Liver (tissue), 10 donors: ENCODE measurements at places on chromosomes 3 and 15. TPM values are rescaled to one million over a fixed set of nuclear protein-coding genes. Genes with fewer than 3 reads are reported as not detected.

The GPR149 gene
- not detected for total RNA-seq

DNA sequence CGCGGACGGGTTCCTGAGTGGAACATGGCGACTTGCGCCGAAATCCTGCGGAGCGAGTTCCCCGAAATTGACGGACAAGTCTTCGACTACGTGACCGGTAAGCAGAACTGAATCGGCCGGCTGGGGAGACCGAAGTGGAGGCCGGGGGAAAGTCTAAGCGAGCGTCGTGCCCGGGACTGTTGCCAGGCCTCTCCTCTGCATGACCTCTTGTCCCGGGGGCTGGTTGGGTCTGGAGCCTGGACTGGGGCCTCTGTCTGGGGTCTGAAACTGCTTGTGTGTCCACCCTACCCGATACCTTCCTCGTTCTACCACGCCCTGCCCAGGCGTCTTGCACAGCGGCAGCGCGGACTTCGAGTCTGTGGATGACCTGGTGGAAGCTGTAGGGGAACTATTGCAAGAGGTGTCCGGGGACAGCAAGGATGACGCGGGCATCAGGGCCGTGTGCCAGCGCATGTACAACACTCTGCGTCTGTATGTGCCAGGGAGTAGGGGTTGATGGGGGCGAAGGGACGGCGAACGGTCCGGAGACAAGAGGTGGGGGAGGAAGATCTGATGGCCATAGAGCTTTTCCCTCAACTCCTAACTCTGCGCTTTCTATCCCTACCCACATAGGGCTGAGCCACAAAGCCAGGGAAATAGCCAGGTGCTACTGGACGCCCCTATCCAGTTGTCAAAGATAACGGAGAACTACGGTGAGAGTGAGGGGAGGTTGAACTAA is at the start of gene ABCF3:
Gene ABCF3 (plus strand): TSS at position 16 of the 718 bp plus-strand sequence. CDS start 9 bp downstream, at position 25.
- H3K4me1 ChIP-seq = peaks cover 2% of the 10 kb centered on the region
- peaks cover 59% of the 10 kb centered on the region for H3K36me3 ChIP-seq
- no peaks in the 10 kb centered on the region for H3K27me3 ChIP-seq
- H3K27ac ChIP-seq = peak within 1 kb of the TSS; percentile 78
- peak within 1 kb of the TSS; percentile 72 for H3K4me3 ChIP-seq
- no peak for DNase-seq

DNA sequence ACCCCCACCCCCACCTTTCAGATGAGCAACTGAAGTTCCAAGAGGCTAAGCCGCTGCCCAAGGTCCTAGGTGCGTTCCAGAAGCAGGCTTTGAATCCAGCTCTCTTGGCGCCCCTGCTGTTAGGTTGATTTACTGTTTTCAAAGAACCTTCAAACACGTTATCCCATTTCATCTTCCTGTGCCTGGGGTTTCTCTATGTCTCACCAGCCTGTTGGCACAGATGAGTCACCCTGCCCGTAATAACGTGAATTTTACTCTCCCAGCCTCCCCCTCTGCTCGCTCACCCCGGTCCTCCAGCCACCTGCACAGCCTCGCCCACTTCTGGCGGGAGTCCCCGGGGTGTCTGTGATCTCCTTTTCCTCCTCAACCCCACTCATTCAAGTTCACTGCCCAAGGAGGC is 13.0 kb upstream of the TSEN2 start:
- H3K4me1 ChIP-seq = no peaks in the 10 kb centered on the region
- H3K4me3 ChIP-seq = no peak overlapping the region
- H3K27ac ChIP-seq = no peak overlapping the region
- H3K36me3 ChIP-seq = no peaks in the 10 kb centered on the region

DNA sequence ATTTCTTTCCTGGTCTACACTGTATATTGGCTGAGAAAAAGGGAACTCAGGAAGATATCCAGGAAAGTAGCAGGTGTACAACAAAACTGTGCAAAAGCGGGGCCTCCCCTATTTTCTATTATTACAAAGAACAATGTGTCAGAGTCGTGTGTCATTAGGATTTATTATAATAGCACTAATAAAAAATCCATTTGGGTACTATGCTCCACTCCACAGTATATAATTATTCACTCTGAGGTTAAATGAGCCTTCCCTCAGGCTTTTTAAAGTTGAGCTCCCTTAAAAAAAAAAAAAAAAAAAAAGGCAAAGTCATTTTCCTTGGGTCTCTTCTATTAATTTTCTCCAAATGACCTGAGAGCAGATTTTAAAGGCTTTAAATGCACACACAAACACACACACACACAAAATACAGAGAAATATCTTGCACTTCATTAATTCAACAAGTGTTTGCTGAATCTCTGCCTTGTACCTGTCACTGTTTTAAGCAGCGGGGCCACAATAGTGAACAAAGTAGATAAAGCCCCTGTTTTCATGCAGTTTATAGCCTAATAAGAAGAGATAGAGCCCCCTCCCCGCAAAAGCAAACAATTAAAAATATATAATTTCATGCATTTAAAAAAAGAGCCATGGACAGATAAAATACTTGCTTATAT is 1.3 kb upstream of the DPP8 start:
- H3K4me3 ChIP-seq = no peak overlapping the region
- peaks cover 2% of the 10 kb centered on the region for H3K36me3 ChIP-seq
- no peak overlapping the region for H3K27ac ChIP-seq
- no peak for DNase-seq
- no peaks in the 10 kb centered on the region for H3K27me3 ChIP-seq

The HYAL2 gene
- total RNA-seq = 33.5 TPM

DNA sequence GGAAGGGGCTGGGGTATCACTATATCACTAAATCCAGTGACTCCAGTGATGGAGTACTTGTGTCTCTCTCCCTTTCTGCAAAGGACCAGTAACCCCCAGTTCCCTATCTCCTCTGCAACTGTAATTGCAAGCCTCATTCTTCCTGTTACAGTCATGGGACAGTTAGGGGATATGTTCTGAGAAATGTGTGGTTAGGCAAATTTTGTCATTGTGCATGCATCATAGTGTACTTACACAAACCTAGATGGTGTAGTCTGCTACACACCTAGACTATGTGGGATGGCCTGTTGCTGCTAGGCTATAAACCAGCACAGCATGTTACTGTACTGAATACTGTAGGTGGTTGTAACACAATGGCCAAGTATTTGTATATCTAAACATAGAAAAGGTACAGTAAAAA is 2.2 kb downstream of the VPS8 start:
- DNase-seq = no peak
- no peaks in the 10 kb centered on the region for H3K36me3 ChIP-seq
- H3K4me1 ChIP-seq = peaks cover 4% of the 10 kb centered on the region
- no peaks in the 10 kb centered on the region for H3K27me3 ChIP-seq
- H3K27ac ChIP-seq = no peak overlapping the region

DNA sequence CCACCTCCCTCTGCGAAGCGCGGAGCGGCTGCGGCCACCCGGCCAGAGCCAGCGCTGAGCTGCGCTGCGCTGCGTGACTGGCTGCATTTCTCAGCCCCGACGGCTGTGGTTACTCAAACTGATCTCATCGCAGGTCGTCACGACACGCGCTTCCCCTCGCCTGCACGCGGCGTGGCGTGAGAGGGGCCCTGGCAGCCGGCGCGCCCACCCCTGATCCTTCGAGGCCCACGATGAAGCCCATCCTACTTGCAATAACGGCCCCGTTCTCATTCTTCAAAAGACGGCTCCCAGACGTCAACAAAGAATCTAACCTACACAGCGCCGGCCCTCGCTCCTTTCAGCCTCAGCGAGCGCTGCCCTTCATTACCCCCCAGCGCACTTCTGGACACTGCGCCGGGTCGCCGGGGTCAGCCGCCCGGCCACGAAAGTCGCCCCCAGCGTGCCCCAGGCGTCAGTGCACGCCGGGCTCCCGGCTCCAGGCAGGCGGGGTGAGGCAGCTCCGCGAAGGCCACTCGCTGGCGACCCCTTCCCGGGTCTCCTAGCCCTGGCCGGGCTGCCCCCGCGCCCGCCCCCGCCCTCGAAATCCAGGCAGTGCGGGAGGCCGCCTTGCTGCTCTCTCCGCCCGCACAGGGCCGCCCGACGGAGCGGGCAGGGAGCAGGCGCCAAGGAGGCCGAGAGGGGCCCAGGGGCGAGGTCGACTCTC is 9.9 kb upstream of the LEKR1 start:
- no peaks in the 10 kb centered on the region for H3K36me3 ChIP-seq
- H3K27ac ChIP-seq = peak overlapping the region; percentile 93
- peaks cover 3% of the 10 kb centered on the region for H3K4me1 ChIP-seq
- peak; percentile 48 for DNase-seq
- H3K27me3 ChIP-seq = no peaks in the 10 kb centered on the region

The CDHR4 gene
- total RNA-seq = not detected

DNA sequence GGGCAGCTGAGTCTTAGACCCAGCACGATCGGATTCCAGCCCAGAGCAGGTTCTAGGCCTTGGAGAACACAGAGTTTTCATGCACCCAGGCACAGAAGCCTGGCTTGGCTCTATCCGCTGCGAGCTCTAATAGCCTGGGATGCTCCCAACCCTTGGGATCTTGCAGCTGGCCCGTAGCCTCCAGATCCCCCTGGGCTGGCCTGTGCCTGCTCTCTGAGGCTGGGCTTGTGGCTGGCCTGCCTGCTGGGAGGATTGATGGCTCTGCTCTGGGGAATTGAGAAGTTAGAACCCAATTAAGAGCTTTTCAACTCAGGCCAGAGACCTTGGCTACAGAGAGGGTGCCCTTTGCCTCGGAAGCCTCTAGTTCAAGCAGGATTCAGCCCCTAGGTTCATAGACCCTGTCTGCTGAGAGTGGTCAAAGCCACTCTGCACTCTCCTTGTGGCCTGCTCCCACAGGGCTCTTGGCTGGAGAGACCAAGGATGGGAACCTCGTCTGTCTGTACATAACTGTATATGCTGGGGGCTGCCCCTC is 64.4 kb downstream of the MAGEF1 start:
- no peak overlapping the region for H3K27ac ChIP-seq
- no peaks in the 10 kb centered on the region for H3K36me3 ChIP-seq
- peaks cover 4% of the 10 kb centered on the region for H3K4me1 ChIP-seq
- no peak for DNase-seq

DNA sequence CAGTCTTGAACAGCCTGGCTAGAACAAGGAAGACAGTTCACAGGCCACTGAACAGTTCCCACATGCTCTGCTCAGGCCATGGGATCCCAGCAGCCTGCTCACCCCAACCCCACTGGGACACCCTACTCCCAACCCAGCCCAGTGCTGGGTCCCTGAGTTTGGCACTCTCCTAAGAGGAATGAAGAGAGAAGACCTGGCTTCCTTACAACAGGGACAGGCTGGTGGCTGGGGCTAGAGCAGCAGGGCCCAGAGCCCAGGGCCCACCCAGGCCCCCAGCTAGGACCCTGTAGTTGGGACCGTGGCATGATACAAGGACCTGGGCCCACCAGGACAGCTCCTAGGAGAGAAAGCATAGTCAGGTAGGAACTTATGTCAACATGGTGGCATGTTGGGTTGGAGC is 43.4 kb downstream of the SEMA3G start:
- H3K4me1 ChIP-seq = no peaks in the 10 kb centered on the region
- H3K27ac ChIP-seq = no peak overlapping the region
- no peaks in the 10 kb centered on the region for H3K27me3 ChIP-seq
- no peak overlapping the region for H3K4me3 ChIP-seq

DNA sequence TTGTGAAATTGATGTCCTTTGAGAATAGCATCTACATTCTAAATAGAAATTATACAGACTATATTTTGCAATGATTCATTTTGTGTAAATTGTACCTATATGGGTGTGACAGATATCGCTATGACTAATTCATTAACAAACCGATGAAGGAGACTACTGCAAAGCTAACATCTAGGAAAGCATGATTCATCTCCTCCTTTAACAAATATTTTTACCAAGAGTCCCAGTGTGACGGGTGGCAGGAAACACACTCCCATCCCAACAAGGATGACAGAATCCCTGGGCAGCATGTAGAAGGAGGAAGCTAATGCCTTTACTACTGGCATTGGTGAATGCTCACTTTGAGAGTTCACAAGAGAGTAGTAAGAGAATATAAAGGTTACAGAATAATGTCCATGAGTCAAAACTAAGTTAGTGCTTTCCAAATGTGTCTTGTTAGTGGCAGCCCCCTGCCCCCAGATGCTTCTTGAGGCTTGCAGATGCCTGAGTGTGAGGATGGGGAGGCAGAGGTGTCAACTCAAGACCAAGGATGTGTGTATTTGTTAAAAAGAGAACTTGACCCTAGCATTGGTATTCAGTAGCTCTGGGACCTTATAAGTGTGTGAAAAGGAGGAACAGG is 180.6 kb downstream of the FMN1 start:
- no peak overlapping the region for H3K4me3 ChIP-seq
- no peaks in the 10 kb centered on the region for H3K4me1 ChIP-seq
- no peak for DNase-seq
- no peaks in the 10 kb centered on the region for H3K36me3 ChIP-seq

DNA sequence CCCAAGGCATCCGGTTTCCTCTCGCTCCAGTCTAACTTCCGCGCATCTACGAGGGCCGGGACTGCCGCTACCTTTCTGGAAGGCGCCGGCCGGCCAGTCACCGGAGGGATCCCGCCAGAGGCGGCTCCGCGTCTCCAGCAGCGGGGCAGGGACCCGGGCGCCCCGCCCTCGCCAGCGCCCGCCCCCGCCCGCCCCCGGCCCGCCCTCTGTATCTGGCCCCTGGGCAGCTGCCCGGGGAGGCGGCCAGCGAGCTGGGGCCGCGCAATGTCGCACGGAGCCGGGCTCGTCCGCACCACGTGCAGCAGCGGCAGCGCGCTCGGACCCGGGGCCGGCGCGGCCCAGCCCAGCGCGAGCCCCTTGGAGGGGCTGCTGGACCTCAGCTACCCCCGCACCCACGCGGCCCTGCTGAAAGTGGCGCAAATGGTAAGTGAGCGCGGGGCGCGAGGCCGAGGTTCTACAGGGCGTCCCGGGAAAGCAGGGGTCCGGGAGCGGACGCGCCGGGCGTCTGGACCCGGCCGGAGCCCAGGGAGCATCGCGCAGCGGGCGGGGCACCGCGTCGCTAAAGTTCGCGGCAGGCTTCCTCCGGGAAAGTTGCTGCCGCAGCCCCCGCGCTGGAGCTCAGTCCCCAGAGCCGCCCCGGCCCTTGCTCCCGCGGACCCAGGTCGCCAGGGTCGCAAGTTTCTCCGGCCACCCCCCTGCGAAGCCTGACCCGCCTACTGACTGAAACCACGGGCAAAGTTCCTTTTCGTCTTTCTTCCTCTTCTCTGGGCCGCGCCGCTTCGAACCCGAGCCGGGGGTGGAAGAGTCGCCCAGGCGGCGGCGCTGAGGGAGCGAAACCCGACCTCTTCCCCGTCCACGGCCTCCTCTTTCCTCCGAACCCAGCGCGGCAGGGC is at the start of gene CMTM7:
Gene CMTM7 (plus strand): TSS at position 211 of the 893 bp plus-strand sequence. CDS start 54 bp downstream, at position 265.
- peak within 1 kb of the TSS; percentile 89 for H3K27ac ChIP-seq
- H3K4me1 ChIP-seq = peaks cover 9% of the 10 kb centered on the region
- peak; percentile 67 for DNase-seq
- H3K4me3 ChIP-seq = peak within 1 kb of the TSS; percentile 65

GRCh38 chr3:197513953-197514785 is 41.6 kb downstream of the BDH1 start:
- H3K4me3 ChIP-seq = no peak overlapping the region
- peaks cover 5% of the 10 kb centered on the region for H3K36me3 ChIP-seq
- no peak for DNase-seq
- no peaks in the 10 kb centered on the region for H3K27me3 ChIP-seq
- no peak overlapping the region for H3K27ac ChIP-seq
